ENCODE measurements at places on chromosomes 3 and 15.
A peak's percentile ranks its signal among the peaks of the same experiment; 100 is the strongest.

DNA sequence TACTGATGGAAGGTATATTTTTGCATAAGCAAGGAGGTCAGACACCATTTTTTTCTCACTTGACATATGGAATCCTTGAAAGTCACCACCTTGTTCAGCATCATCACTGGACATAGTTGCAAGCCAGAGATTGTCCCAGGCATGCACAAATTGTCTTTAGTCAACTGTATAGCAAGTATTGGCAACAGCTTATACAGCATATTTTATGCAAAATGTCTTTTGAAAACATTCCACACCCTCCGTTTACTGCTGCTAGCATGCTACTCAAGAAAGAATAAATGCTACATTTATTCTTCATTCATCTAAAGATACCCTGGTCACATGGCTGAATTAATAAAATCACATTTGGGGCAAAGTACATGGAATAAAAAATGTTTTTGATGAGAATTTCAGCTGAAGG lies 168.5 kb upstream of the DCBLD2 start:
- no peak for DNase-seq

GRCh38 chr15:94164202-94164807 lies 67.1 kb upstream of the MCTP2 start:
- DNase-seq, result peak; percentile 71

DNA sequence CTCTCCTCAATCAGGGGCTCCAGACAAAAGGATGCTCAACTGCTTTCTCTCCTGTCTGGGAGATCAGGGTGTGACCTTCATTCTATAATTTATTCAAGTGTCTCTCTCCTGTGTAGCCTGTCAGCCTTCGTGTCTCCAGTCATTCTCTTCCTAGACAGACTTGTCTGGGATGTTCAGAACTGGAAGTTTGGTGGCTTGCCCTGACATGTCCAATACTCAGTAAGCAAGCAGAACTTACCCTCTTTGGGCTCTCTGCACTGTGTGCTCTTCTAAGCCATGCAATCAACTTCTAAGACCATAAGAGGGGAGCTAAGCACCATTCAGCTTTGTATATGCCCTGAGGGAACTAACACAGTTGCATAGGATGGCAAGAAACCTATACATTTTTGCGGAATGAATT lies 14.1 kb downstream of the ACKR2 start:
- no peak for DNase-seq

GRCh38 chr3:128748557-128748956 lies 22.6 kb downstream of the RAB7A start:
- no peak for DNase-seq

GRCh38 chr3:124453189-124453588 lies 277.1 kb upstream of the UMPS start:
- no peak for DNase-seq

- no peak for DNase-seq
Observed at GRCh38 chr3:197598404-197598980, 42.7 kb upstream of the BDH1 start.

- DNase-seq, result peak; percentile 15
Observed at GRCh38 chr15:88348579-88349230, 92.2 kb upstream of the NTRK3 start.

DNA sequence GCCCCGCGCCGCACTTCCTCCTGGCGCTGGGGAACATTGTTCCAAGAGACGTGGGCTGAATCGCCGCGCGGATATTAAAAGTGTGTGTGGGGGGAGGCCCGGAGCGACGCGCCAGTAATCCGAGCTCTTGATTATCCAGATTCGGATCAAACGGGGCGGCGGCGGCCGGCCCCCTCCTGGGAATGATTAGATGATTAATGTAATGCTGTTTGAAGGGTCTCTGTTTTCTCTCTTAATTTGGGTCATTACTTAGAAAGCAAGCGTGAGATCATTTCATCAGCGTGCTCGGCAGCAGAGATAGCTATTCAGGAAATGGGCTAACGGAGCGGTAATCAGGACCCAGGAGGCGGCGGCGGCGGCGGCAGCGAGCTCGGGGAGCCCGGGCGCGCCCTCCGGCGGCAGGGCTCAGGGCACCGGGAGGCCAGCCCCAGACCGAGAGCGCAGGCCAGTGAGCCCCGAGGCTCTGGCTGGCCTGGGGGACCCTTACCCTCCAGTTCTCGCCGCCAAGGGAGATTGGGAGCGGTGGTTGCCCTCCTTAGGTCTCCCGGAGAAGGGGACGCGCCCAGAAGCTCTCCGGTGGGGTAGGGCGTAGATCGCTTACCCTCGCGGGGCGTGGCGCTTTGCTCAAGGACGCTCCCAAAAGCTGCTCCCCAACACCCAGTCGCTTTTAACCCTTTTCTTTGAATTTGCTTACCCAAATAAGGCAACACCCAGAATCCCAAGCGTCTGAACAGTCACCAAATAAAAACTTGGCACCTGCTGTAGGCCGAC lies 4.5 kb downstream of the FEZF2 start:
- no peak for DNase-seq

DNA sequence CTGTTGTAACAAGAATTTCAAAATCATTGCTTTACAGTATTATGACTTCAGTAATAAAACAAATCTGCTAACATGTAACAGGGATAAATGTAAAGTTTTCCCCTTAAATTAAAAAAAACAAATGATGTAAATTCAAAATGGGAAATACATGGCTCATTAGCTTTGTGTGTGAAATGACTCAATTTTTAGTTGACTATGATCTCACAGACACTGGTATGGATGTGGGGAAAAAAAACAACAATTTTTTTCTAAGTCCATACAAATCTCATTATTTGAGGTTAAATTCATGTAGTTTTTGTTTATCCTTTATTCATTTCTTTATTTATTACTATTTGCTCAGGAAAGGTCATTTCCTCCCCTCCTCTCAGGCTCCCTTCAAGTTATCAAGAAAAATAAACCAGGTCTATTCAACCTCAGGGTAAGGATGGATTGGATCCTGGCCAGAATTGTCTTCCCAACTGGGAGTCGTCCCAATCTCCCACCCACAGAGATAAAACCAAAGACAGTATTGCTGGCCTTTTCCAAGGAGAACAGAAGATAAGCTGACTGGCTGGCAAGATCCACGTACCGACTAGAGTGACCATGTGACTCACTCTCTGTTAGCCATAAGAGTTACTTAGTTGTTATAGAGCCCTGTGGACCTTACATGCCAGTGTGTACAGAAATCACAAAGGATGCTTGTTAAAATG lies 373.3 kb downstream of the GAP43 start:
- no peak for DNase-seq

DNA sequence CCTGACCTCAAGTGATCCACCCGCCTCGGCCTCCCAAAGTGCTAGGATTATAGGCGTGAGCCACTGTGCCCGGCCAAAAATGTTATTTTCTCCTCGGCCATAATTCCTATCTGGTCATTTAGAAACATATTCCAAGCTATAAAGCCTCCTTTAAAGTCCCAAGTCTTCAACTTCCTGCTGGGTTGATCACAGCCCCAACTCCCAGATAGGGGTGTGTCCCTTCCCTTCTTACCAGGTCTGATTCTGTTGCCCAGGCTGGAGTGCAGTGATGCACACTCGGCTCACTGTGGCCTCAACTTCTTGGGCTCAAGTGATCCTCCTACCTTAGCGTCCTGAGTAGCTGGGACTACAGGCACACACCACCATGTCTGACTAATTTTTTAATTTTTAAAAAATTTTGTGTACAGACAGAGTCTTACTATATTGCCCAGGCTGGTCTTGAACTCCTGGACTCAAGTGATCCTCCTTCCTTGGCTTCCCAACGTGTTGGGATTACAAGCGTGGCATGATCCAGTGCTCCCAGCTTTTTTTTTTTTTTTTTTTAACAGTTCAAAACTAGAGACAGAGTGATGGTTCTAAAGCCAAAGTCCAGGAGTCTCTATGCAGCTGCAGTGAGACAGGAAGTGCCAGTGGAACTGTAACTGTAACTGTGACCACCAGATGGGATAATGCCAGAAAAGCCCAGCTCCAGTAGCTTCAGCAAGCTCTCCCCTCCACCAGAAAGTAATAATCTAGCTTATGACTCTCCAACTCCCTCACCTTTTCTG lies 8.2 kb upstream of the PRKAR2A start:
- no peak for DNase-seq

GRCh38 chr3:10085738-10086137 lies 22.3 kb downstream of the FANCD2OS start:
- no peak for DNase-seq

- DNase-seq, result no peak
Observed at GRCh38 chr3:152213203-152213602, 55.5 kb upstream of the MBNL1 start.

GRCh38 chr3:54649551-54649950 lies 278.3 kb downstream of the LRTM1 start:
- DNase-seq, result no peak

DNA sequence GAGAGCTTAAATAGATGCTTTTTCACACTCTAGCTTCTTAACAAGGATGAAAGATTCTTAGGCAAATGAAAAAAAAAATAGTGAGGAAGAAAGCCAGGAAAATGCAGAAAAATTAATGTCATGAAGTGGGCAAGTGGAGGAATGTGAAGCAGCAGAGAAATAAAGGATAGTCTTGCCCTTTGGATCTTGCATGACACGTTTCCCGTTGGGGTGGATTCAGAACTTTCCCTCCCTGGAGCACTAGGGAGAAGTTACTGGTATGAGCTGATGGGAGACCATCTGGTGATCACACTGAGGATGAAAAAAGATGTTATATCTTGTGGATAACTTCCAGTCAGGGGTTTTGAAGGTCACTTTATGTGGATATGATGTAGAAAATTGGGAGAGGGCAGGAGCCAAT lies 361.8 kb upstream of the ROPN1 start:
- no peak for DNase-seq

DNA sequence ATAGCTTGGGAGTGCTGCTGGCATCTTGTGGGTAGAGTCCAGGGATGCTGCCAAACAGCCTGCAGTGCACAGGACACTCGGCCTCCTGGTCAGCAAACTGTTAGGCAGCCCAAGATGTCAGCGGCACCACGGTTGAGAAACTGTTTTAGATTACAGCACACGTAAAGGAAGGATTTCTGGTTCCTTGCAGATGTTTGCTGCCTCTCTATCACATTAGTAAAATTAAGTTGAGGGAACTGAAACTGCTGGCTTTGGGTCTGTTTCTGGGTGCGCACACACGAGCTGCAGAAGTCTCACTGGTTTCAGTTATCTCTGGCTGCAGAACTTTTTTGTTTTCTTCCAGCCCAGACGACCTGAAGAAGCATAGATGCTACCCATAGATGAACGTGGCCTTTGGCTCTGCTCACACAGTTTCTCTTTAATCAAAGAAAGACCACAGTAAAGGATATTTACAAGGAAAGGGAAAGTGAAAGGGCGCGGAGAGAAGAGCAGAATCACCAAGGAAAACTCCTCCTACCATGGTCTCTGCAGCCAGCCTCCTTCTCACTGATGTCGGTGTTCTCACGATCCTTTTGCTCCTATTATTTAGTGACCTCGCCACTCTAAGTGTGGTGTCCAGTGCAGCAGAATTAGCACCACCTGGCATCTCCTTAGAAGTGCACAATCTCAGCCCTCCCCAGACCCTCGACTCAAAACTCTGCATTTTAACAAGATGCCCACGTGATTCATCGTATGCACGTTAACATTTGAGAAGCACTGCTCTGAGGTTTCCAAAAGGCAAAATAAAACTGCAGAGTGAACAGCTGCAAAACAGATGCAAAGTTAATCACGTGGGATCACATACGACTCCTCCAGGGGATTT lies 50.6 kb upstream of the AKAP13 start:
- peak; percentile 70 for DNase-seq

- no peak for DNase-seq
Observed at GRCh38 chr15:91668370-91668769, 185.1 kb upstream of the SLCO3A1 start.

DNA sequence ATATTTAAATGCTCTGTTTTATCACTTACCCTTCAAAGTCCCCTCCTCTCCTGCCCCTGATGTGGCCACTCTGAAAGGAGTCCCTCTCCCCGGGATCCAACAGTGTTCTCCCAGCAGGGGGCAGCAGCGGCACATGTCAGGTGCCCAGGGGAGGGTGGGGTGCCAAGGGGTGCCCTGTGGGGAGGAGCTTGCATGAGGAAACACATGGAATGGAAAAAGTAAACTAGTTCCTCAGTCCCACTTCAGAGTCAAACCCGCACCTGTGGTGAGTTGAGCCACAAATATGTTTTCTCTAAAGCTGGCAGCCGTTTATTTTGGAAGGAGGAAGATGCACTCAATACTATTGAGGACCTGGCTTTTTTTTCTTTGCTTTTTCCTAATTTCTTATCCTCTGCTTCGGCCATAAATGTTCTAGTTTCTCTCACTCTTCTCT lies 30.1 kb upstream of the NRROS start:
- DNase-seq, result peak; percentile 94

DNA sequence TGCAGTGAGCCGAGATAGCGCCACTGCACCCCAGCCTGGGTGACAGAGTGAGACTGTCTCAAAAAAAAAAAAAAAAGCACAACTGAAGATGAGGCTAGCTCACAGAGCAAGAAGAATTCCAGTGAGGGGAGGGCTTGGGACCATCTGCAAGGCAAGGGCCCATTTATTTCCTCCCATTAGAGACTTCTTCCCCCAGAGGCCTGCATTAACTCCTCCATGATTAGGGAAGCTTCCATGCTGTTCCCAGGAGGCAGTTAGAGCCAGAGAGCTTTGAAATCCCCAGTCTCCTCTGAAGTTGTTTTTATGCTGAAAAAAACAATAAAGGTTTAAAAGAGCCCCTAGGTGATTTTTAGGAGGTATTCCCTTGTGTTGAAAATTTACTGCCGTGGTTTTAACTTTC lies 54.3 kb upstream of the ADCY5 start:
- no peak for DNase-seq

DNA sequence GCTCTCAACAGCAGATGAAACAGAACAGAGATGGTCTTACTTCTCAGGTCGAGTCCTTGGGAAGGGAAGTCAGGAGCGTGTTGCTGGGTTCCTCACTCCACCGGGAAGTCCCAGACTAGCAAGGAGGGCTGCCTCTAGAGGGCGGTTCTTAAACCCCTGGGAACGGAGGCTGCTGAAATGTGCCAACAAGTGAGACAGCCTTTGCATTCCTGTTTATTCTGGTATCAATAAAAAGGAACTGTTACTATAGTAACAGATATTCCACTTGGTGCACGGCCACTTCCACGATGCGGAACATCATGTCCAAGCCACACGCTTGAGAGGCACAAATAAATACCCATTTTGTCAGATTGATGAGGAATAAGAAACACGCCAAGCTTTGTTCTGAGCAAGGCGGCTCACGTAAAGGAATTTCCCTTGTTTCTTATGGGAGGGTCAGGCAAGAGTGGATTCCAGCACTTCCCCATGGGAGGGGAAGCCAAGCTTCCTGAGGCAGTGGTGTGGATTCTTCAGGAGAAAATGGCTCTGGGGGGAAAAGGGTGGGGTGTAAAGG lies at the start of gene FAM107A:
Gene FAM107A, minus strand, starts transcription at position 123 of the 553 bp plus-strand sequence. CDS start 7,531 bp downstream, outside the sequence.
- no peak for DNase-seq

DNA sequence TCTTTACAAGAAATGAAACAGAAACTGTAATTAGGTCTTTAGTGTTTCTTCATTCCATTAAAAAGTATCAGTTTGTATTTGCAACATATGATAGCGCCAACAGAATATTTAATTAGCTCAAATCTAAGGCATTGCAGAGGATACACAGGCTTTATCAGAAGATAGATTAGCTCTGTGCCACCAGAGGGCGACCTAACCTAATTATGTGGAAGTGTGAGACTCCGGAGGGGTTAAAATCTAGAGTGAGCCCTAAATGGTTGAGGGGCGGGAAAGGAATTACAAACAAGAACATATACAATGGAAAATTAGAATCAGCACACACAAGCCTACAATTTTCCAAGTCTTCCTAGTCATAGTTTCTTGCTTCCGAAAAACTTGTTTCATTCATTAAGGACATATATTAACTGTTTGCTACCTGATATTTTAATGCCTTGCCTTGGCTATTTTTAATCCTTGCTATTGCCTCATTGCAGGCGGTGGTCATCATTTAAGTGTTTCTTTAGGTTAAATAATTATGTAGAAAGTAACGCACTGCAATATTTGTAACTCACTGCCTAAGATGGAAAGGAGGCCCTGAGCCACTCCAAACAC lies 18.0 kb upstream of the RYR3 start:
- DNase-seq, result peak; percentile 60

Measured in activated CD4-positive, alpha-beta T cell treated with anti-CD3 and anti-CD28 coated beads, Interleukin-2, amount 50 U/mL, for 16 hours (primary cell).